ENCODE measurements at places on chromosomes 12 and 14. TPM values are rescaled to one million over a fixed set of nuclear protein-coding genes. Genes with fewer than 3 reads are reported as not detected.

DNA sequence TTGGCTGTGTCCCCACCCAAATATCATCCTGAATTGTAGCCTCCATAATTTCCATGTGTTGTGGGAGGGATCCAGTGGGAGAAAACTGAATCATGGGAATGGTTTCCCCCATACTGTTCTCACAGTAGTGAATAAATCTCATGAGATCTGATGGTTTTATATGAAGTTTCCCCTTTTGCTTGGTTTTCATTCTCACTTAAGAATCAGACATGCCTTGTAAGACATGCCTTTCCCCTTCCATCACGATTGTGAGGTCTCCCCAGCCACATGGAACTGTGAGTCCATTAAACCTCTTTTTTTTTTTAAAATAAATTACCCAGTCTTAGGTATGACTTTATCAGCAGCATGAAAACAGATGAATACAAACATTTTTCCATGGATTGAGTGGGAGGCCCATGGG, 652.9 kb downstream of the ETNK1 start:
- ATAC-seq, result no peak

DNA sequence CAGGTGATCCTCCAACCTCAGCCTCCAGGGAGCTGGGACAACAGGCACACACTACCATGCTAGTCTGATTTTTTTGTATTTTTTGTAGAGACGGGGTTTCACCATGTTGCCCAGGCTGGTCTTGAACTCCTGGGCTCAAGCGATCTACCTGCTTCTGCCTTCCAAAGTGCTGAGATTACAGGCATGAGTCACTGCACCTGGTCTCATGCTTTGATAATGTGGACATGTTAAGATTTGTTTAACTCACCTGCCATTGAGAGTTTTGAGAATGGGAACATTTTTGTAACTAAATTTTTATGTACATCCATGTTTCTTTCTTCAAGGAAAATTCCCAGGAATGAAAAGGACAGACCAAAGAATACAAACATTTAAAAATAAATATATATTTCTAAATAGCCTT, 121.2 kb downstream of the MIPOL1 start:
- ATAC-seq, result no peak

DNA sequence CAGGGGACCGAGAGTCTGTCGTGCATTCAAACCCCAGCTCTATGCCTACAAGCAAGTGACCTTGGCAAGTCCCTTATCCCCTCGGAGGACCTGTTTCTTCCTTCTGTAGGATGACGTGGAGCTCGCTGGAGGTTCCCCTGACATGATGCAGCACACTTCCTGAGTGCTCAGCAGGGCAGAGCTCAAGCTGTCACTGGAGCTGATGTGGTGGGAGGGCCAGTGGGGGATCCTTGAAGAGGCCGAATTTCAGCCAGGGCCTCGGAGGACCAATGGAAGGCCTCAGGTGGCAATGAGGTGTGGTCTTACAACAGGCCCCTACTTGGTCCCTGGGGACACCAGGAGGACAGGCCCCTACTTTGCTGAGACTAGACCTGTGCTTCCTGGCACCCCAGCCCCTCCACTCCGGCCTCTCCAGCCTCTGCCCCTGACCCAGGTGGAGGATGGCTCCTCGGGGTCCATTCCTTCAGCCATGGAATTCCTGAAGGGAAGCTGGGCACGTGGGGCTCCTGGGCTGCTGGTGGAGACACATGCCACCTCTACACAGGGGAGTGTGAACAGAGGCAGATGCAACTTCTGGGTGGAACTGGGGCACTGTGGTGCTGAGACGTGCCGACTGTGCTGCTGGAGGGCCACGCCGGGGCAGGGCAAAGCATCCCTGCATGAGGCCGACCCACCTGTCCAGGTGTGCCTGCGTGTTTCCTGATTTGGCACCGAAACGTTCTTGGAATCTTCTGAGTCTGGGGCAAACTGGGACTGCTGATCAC, 18.7 kb upstream of the KIF26A start:
- peak; percentile 10 for ATAC-seq

DNA sequence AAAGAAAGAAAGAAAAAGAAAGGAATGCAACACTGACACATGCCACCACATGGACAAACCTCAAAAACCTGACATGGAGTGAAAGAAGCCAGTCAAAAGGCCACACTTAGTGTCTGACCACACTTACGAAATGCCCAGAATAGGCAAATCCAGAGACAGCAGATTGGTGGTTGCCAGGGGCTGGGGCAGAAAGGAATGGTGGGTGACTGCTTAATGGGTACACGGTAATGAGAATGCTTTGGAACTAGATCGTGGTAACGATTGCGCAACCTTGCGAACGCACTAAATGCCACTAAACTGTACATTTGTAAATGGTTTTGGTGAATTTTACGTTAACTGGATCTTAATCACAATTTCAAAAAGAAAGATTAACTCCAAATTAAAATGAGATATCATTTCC, 39.5 kb downstream of the SCARB1 start:
- no peak for ATAC-seq

DNA sequence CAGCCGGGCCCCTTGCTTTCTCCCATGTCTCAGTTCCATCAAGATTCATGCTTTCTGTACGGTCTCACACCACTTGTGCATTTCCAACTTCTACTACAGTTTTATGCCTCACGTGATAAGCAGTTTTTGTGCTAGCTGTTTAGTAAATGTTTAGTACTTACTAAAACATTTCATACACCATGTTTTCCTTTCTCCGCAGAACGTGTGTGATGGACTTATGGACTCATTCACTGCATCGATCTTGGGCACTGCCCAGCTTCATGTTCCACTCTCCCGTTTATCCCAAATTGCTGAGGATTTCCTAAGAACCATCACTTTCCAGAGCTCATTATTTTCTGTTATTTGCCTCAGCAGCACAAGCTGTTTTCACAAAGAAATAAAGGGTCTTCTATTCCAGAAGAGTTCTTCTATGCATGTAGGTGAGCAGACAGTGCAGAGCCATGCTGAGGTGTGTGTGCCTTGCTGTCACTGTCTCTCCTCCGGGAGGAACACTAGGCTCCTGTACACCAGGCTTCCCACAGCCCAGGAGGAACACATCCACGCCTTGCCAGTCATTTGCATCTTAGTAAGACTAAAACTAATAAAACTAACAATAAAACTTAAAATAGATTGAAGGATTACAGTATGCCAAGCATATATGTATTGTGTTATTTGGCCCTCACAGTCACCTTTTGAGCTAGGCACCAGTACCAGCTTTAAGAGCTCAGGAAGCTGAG, 90.3 kb upstream of the EEA1 start:
- no peak for ATAC-seq

- ATAC-seq, result no peak
These were observed 75.4 kb upstream of the COCH start for GRCh38 chr14:30798961-30799360.

The DAO gene
- total RNA-seq, result not detected

The SPRYD3 gene
- 29.3 TPM for total RNA-seq

The TMEM116 gene
- total RNA-seq, result 3.6 TPM

The TMTC2 gene
- 17.5 TPM for total RNA-seq

The SERPINA9 gene
- 0.12 TPM for total RNA-seq

Measured in esophagus mucosa (tissue), 1 donor.